Activated T-helper 17 cell treated with anti-CD3 and anti-CD28 coated beads, Interleukin-2, amount 50 U/mL, for 72 hours (primary cell): ENCODE measurements at places on chromosomes 4 and X.
A peak's percentile ranks its signal among the peaks of the same experiment; 100 is the strongest.

- ATAC-seq, result no peak
These were observed 192.1 kb downstream of the PTTG2 start for GRCh38 chr4:38152305-38152704.

DNA sequence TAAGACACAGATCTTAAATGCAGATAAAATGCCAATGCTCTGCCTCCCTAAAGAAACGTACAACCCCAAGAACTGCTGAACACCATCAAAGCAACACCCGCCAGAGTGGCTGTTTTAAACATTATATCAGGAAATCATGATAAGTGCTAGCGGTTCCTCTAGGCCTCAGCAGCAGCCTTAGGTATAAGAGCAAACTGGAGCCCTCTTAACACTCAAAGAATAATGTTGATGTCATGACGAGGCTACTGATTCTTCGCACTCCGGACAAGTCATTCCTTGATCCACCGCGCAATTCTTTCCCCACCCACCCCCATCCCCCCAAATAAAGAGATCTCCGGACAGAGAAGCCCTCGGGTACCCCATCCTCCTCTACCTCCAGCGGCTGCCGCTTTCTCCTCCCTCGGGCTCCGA lies 507 bp downstream of the LIN54 start:
- ATAC-seq, result peak; percentile 1

DNA sequence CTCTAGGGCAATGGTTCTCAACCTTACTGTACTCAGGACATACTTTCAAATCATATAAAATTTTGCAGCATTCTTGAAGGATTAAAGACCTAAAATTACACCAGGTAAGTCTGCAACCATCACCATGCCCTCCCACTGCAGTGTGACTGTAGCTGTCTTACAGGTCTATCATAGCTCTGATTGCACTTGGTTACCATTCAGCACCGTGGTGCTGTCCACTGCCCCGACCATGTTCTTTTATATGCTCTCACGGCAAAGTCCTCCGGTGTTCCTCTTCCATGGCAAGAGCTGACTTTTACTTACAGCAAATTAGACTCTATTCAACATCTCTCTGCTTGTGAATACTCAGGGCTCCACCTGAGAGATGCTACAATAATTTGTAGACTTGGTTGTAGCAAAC lies 11.5 kb downstream of the CRMP1 start:
- ATAC-seq, result no peak

- no peak for ATAC-seq
These were observed 171.2 kb upstream of the RPL34 start for GRCh38 chr4:108449129-108449528.

GRCh38 chrX:153643431-153644351 lies 3.3 kb upstream of the DUSP9 start:
- no peak for ATAC-seq

DNA sequence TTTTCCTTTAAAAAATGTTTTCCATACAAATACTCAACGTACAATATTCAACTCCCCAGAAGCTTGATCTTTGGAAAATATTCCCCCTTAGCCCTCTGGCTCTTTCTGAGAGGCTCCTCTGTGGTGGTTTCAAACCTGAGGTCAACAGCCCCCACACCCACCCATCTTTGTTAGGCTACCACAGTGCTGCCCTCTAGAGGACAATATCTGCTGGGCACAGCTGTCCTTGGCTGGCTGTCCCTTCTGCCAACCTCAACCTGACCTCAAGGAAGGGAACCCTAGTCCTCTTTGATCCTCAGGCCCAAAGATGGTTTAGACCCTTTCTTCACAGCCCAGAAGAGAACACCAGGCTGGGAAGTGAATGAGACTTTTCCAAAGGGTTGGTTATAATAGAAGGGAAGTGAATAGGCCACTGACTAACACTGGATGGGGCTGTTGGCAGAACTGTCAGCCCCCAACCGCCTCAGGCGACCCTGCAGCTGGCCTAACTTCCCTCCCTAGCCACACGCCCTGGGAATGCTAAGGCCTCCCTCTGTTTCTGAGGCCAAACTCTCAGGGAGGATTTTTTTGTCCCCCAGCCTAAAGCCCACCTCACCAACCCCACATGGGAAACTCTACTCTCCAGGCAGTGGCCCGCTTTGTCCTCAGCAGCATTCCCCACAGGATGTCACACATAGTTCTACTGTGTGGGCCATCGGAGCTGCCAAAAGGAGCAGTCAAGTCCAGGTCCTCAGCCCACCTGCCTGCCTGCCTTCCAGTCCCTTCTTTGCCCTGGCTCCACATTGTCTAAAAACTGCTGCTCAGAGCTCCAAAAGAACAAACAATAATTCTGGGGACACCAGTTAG lies 34.3 kb downstream of the NYX start:
- no peak for ATAC-seq

GRCh38 chr4:176359590-176359989 lies 39.8 kb downstream of the SPCS3 start:
- no peak for ATAC-seq
